H1 (cell line): ENCODE measurements at places on chromosomes 1 and 21.

DNA sequence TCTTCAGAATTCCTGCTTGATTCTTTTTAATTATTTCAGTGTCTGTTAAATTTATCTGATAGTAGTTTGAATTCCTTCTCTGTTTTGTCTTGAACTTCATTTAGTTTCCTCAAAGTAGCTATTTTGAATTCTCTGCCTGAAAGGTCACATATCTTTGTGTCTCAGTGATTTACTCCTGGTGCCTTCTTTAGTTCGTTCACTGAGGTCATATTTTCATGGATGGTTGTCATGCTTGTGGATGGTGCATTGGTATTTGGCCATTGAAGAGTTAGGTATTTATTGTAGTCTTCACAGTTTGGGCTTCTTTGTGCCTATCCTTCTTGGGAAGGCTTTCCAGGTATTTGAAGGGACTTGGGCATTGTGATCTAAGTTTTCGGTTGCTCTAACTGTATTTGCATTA is 267.9 kb downstream of the HHAT start:
- no peak for DNase-seq

DNA sequence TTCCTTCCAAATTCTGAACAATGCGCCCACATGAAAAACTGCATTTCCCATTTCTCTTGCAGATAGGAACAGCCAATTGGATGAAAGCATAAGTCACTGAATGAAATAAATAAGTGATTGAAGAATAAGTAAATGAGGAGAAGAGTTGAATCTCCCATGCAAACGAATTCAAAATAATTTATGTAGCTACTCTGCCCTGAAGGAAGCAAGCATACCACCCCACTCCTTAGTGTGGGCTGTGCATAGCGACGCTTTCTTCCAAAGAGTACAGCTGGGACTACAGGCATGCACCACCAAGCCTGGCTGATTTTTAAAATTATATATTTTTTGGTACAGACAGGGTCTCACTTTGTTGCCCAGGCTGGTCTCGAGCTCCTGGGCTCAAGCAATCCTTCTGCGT is 16.5 kb upstream of the RIMKLA start:
- DNase-seq, result no peak

GRCh38 chr1:23159963-23160877 is 8.4 kb downstream of the LUZP1 start:
- DNase-seq, result no peak

- DNase-seq, result no peak
Measured at GRCh38 chr1:171110621-171111326, 20.1 kb downstream of the FMO3 start.
